ENCODE measurements at places on chromosomes 7 and 10. TPM values are rescaled to one million over a fixed set of nuclear protein-coding genes. Genes with fewer than 3 reads are reported as not detected.

AGAP3 gene
- 36.3 TPM for total RNA-seq

MEST gene
- 6.1 TPM for total RNA-seq

CAV2 gene
- total RNA-seq: 223 TPM

GRCh38 chr10:113320211-113320610 lies 232.6 kb upstream of the HABP2 start:
- DNase-seq: no peak

GRCh38 chr7:146943483-146943882 lies 826.9 kb downstream of the CNTNAP2 start:
- no peak for DNase-seq

DNA sequence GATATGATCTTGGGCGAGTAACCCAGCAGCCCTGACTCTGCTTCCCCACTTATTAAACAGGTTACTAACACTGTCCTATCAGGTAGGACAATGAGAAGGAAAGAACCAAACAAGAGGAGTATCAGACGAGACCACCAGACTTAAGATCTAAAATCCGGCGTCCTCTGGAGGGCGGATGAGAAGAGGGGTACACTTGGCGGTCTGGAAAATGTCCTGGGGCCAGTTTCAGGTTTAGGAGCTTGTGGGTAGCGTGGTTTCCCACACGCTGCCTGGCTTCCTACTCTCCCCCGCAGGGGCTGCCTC lies 635 bp downstream of the ZNF32 start:
- DNase-seq: no peak

GRCh38 chr7:142716596-142716995 lies 32.7 kb upstream of the PRSS1 start:
- DNase-seq: no peak
